IPS-NIHi11 (cell line): ENCODE measurements at places on chromosomes 2 and 18.

DNA sequence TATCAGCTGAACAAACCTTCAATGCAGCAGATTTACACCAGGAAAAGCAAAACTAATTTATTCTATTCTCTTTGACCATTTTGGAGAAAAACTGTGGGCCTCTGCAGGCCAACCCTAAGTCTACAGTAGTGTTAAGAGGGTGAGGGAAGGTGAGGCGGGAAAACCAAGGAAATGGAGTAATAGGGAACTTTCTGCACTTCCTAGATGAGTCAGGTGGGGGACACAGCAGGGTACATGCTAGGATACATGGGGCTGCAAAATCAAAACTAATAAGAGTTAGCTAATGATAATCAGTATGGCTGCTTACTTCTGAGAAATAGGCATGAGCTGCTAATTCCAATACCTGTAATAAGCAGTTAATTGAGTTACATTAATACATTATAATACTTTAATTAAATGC, 66.0 kb upstream of the PGAP1 start:
- DNase-seq = peak; percentile 24

GRCh38 chr2:138209009-138209408, 244.7 kb downstream of the HNMT start:
- no peak for DNase-seq

GRCh38 chr2:202115479-202115971, 42.5 kb downstream of the KIAA2012 start:
- no peak for DNase-seq

GRCh38 chr2:128607911-128608506, 289.3 kb upstream of the HS6ST1 start:
- peak; percentile 47 for DNase-seq

DNA sequence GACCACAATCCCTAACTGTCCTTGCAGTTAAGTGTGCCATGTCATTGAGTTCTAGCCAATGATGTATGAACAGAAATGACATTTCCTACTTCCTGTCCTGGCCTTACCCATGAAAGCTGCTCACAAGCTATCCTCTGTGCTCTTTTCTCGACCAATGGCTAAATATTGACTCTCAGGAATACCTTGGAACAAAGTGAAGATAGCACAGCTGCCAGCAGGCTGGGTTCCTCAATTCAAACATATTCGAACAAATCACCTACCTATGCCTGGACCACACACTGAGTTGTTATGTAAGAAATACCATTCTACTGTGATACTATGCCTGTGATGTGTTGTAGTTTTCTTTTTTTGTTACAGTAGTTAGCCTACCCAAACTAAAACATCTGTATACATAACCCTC, 65.1 kb downstream of the GAREM1 start:
- no peak for DNase-seq

DNA sequence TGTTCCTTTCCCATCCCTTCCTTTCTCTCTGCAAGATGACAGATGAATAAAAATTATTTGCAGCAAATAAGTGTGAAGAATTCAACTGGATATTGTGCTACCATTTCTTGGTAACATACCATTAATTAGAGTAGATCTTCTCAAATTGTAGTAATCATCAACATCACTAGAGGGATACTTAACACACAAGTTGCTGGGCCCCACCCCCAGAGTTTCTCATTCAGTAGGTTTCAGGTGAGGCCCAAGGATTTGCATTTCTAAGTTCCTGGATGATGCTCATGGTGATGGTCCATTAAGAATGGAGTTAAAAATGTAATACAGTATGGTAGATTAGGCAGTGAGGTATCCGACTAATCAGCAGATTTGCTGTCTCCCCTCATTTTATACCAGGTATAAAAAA, 594.0 kb downstream of the ERBB4 start:
- peak; percentile 6 for DNase-seq

DNA sequence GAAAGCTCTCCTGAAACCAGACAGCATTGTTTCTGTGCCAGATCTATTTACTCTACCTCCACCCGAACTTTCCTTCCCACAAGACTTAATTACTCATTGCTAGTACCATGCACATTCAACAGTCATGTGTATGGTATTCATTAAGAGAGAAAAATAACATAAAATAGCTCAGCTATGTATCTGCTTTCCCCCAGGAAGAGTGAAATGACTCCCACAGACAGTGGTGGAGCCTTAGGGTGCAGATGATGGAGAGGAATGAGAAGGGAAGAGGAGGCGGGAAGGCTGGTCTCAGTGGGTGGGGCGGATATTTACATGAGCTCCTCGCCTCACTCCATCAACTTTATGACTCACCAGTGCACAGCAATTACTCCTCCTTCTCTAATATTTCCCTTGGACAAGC, 724.5 kb downstream of the EPHA4 start:
- DNase-seq = no peak

DNA sequence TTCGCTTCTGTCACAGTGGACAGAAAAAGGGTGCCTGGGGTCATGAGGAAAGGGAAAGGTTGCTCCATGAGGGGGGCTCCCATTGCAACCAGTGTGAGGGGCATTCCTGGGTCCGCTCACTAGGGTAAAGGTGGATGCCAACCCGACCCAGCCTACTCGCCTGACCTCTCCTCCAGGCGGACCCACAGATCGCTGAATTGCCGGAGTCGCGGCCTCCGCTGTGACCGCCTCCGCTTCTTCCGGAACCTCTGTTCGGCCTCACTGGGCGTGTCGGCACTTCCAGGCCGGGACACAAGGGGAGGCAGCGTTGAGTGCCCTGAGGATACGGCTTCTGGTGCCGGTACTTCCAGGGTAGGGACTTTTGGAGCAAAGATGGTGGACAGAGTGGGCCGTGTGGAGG, 57.1 kb downstream of the TRABD2A start:
- no peak for DNase-seq

DNA sequence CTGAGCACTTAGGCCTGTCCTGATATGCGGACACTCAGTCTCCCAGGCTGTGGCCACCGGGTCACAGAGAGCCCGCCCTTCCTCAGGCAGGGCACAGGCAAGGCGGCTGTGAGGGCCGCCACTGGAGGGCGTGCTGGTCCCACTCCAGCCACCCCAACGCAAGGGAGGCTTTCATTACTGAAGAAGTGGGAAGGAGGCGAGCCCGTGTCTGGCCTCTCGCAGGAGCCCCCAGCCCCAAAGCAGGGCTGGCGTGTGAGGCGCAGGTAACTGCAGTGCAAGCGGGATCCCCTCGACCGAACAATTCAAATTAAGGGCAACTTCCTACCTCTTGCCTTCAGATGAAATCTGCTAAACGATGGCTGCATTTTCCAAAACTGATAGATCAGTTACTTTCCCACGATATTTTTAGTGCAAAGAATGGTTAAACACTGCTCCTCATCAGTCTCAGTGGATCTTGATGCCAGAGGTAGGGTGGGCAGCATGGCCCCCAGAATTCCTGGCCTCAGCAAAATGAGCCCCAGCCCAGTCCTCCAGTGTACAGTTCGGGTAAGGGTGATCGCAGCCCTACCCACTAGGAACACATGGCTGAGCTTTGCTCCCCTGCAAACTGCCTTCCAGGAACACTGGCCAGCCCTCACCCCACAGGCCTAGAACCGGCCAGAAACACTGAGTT, 97.2 kb downstream of the SEPTIN10 start:
- DNase-seq = peak; percentile 95

DNA sequence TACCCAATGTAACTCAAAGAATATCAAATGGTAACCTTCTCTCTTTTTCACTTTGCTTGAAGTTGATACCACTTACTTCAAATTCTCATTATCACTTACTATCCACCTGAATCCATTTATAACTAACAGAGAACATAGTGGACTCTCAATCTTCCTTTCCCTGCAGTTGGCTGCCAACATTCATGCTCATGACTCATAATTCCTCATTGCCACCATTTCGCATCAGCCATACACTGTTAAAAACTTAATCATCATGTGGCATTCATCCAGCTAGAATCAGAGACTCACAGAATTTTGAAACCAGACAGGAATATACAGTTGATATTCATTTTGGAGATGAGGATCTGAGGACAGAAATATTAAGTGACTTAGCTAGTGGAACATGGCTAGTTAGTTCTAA, 56.8 kb downstream of the SLC4A10 start:
- DNase-seq = no peak

- DNase-seq = no peak
Measured at GRCh38 chr2:209526561-209526960, 102.7 kb downstream of the MAP2 start.

DNA sequence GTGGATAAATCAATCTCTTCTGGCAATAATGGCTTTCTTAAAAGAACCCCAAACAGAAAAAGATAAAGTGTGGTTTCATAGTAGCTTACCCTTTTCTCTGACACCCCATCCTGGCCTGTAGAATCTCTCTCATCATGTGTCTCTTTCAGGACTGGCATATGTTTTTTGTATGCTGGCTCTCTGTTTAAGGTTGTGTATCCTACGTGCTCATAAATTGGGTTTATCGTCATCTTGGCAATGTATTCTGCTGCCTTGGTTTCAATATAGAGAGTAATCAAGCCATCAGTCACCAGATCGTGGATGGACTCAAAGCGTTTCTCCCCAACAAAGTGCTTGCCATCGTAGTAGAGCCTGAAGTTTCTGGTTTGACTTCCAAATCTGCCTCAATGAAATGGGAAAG, 113.5 kb upstream of the CHRNA1 start:
- no peak for DNase-seq

DNA sequence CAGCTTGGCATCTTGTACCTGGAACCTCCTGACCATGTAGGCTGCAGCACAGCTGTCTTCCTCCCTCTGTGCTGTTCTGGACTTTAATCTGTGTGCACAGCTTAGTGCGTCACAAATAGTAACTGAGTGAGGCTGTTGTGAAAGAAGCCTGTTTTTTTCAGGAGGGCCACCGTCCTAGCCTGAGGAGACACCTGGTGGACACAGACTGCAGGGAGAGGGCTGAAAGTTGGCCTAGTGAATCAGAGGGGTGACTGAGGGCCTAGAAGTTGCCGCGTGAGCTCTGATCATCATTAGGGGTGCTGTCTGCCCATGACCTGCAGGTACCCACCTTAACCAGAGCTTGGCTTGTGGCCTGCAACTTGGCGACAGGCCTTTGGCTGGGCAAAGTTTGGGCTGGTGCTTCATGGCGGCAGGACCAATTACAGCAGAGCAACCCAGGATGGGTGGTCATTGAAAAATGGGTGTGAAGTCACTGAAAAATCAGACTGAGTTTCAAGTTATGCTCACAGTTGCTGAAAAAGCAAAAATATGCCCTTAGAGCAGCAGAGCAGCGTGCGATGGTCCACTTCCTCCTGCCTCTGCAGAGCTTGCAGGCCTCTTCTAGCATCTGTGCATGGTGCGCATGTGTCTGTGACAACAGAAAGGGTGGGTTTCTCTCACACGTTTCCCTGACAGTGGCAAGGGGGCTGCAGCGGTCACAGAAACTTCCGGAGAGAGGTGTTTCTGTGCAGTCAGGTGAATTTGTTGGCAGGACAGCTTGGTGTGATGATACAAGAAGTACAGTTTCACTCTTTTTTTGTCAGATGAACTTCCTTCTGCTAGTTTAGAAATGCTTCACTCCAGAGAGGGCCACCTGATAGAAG, 9.6 kb downstream of the GDF7 start:
- DNase-seq = no peak

DNA sequence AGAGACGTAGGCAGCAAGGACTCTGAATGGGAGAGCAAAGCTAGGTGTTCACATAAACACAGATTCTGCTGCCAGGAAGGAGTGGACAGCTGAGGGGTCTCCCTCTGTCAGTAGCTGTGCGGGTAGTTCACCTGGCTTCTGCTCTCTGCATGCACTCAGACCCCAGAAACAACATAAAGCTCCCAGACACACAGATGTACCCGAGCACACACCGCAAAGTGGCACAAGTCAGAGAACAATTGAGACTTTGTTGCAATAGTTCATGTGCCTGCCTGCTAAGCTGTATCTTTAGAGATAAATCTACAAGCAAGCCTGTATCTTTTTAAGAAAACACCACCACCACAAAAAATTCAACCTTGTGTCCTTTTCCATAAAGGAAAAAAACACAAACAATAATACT, 420.0 kb upstream of the ST6GAL2 start:
- no peak for DNase-seq

- DNase-seq = no peak
Measured at GRCh38 chr2:39128919-39129391, 8.1 kb upstream of the SOS1 start.

DNA sequence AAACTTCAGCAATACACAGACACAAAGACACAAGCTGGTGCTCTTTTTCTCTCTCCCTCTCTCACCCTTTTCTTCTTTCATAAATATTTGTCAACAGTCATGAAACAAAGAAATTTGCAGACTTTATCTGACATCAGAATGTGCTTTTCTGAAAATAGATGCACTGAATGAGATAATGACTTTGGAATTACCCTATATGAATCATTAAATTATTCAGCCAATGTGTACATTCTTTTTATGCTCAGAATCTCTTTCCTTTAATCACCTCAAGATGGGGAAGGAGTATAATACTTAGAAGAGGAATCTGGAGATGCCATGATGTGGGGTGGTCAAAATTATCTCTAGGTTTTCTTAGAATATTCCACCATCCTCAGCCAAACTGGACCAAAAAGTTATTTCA, 289.9 kb downstream of the LRRTM1 start:
- DNase-seq = no peak

DNA sequence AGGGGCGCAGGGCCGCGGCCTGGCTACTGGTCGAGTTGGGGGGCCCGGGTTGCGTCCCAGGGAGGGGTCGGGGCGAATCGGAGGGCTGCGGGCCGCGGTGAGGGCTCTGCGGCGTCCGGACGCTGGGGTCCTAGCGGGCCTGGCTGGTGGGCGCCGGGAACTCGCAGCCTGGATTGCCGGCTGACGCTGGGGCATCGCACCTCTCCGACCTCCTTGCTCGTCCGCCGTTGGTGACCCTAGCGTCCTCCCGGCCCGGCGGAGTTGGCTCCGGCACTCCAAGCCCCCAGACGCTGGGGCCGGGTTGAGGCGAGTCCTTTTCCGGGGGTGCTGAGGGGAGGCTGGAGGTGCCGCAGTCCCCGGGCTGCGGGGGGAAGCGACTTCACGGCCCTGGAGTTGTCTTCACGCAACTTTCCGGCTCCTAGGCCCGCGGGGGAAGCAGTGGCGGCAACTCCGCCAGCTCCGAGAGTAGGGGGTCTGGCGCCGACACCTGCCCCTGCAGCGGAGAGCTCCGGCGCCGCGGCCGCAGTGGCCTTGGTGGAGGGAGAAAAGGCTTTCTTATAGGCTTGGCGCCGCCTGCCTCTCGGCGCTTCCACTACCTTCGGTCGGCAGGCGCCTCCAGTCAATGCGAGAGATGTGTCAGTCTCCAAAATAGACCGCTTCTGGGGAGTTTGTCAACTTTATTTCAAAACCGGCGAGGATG, 70.3 kb downstream of the HAUS1 start:
- peak; percentile 63 for DNase-seq

DNA sequence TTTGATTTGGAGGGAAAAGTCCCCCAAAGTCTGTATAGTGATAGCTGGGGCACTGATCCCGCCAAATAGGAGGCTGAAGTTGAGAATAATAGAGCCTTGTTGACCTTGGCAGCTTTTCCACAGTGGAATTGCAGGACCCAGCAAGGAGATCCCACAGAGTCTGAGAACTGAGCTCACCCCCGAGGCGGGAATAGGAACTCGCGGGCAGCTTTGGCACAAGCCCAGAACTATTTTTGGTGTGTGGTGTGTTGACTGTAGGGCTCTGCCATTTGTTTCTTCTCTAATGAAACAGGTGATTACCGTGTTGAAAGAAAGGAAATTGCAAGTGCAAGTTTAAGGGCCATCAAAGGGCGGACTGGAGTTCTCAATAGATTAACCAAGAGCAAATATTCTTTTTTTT, 34.0 kb downstream of the SH3RF3 start:
- DNase-seq = no peak
